ENCODE measurements at places on chromosomes 6 and 20.

GRCh38 chr6:116265041-116265829, 11.4 kb upstream of the TSPYL4 start:
- DNase-seq, result no peak

- no peak for DNase-seq
These were observed 34.3 kb downstream of the CTNNBL1 start for GRCh38 chr20:37727957-37728634.

DNA sequence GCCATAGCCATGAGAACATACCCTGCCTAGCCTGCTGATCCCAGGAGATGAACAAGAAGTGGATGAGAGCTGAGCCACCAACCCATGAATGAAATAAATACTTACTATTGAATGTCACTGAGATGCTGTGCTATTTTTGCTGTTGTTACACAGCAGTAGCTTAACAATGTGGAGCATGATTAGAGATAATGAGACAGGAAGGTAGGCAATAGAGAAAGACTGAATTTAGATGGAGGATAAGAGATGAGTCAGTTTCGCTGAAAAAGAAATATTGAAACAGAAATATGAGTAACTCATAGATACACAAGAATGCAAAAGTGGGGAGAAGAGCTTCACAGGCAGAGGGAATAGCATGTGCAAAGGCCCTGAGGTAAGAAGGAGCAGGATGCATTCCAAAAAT, 94.9 kb upstream of the TOP1 start:
- no peak for DNase-seq

- no peak for DNase-seq
These were observed 592.8 kb upstream of the JAG1 start for GRCh38 chr20:11266571-11266970.

- DNase-seq, result no peak
These were observed 37.8 kb downstream of the FAM184A start for GRCh38 chr6:119040636-119041035.

DNA sequence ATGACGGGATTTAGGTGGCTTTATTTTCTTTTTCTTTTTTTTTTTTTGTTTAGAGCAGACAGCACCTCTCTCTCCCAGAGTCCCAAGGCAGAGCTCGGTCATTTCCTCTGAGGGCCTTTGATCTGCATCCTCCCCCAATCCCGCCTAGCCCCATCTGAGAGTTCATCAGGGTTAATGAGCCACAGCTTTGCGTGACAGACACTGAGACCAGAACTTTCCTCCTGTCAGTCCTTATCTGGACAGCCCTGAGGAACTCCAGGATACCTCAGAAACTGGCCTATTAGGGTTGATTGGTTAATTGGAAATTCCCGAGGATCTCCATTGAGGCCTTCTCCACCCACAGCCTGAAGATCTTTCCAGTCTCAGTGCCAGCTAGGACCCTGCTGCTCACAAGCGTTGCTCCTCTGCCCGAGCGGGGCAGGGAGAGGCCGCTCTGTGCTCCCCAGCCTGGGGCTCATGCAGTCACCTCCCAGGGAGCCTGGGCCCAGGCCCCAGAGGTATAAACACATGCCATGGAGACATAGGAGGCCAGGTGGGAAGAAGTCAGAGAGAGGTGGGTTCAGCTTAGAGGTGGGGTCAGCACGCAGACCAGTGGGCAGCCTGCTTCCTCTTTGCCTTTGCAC, 1.4 kb upstream of the LRRN4 start:
- DNase-seq, result no peak

DNA sequence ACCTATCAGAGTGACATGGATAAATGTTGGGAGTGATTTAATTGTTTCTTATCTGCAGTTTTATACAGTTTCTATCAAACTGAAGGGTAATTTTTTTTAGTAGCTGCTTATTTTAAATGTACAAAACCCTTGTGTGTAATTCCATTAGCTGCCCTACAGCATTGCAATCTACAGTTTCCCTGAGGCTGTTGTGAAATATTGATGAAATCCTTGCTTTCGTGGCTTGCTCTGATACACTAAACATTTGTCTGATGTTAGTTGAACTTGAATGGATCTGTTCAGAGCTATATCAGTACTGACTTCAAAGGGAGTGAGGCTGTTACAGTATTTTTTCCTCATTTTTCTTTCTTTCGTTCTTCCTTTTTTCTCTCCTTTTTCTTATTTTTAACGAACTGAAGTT, 255.4 kb downstream of the TSHZ2 start:
- DNase-seq, result peak; percentile 33

DNA sequence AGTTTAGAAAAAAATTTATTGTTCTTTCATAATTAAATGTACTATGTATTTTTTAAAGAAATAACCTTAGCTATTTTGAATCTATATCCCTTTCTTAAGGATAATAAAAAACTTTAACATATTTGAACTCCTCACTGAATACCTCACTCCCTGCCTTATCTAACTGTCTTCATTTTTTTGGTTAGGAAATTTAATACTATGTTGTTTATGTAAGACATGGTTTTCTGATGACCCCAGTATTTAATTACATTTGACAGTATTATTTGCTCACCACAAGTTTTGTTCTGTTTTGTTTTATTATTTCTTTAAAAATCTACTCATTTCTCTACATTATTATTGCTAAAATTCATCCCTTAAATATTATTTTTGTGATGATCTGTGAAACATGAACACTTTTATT, 394.4 kb upstream of the ADGRB3 start:
- no peak for DNase-seq

DNA sequence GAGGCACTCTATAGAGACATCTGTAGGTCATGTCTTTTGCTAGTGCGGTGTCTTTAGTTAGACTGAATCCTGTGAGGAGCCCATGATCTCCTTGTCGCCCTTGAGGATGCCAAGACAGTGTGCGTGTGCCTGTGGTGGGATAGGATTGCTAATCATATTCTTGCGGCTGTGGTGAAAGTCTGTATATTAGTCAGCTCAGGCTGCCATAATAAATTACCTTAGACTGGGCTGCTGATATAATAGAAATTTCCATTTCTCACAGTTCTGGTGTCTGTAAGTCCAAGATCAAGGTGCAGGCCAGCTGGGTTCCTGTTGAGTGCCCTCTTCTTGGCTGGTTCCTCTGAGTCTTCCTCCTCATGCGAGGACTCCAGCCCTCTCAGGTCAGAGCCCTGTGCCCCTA, 141.2 kb downstream of the JARID2 start:
- peak; percentile 14 for DNase-seq
